ENCODE measurements at places on chromosomes 1 and 21. TPM values are rescaled to one million over a fixed set of nuclear protein-coding genes. Genes with fewer than 3 reads are reported as not detected.

GRCh38 chr1:215845234-215845891, 278.3 kb downstream of the KCTD3 start:
- H3K27ac ChIP-seq = no peak overlapping the region
- no peaks in the 10 kb centered on the region for H3K27me3 ChIP-seq
- DNase-seq = no peak
- no peak overlapping the region for H3K4me3 ChIP-seq

GRCh38 chr1:35899941-35900340, 16.9 kb downstream of the AGO1 start:
- H3K4me1 ChIP-seq = no peaks in the 10 kb centered on the region
- no peak for DNase-seq
- H3K4me3 ChIP-seq = no peak overlapping the region
- peaks cover 47% of the 10 kb centered on the region for H3K36me3 ChIP-seq
- H3K27me3 ChIP-seq = no peaks in the 10 kb centered on the region

- no peaks in the 10 kb centered on the region for H3K27me3 ChIP-seq
- H3K4me3 ChIP-seq = no peak overlapping the region
- no peaks in the 10 kb centered on the region for H3K36me3 ChIP-seq
- H3K27ac ChIP-seq = peak overlapping the region; percentile 100
Observed at GRCh38 chr1:121516234-121516967, 331.6 kb downstream of the SRGAP2C start.

DNA sequence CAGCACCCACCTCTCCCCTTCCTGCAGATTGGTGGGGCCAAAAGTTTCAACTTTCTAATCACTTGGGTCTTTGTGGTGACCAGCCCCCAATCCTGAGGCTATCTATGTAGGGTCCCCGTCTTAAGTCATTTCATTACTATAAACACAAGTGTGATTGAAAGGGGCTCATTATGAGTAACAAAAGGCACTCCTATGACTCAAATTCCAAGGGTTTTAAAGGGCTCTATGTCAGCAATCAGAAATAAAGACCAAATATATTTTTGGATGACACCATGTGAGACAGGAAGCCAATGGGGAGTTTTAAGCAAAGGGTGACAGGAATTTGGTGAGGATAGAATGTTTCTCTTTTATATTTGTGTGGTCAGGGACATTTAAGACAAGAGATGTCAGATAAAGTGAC, 6.2 kb downstream of the ERO1B start:
- peaks cover under 1% of the 10 kb centered on the region for H3K4me1 ChIP-seq
- H3K27ac ChIP-seq = no peak overlapping the region
- H3K36me3 ChIP-seq = no peaks in the 10 kb centered on the region
- no peak overlapping the region for H3K4me3 ChIP-seq

DNA sequence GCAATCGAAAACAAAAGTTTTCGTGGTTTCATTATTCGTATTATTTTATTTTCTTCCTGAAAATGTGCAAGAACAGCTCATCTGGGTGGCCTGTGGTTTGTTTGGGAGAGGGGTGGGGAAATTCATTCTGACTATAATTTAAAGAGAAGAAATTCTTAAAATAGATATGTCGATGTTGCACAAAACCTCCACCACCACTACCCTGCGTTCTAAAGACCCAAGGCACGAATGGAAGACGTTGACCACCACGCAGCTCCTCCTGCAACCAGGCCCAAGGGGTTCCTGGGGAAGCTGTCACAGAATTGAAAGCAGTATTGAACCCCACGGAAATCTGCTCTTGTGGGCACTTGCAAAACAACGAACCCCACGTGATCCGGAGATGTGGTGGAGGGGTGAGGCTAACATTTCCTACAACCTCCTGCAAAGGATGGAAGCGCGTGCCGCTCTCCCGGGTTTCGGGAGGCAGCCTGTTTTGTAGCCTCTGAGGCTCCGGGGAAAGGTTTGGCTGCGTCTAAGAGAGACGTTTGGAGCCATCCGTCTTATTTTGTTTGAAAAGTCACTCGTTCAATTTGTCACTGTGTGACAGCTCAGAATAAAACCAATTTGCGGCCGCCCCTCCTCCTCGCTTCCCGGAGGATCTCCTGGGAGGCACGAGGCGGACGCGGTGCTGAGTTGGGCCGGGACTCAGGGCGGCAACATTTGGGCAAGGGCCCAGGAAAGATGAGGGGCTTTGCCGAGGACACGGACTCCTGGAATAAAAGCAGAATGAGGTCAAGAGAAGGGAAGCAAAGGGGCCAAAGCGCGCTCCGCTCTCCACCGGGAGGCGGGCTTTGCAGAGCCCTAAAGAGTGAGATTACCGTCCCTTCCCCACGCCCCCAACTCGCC, 810 bp upstream of the HLX start:
- H3K27ac ChIP-seq = no peak overlapping the region
- DNase-seq = no peak
- H3K4me3 ChIP-seq = no peak overlapping the region

The SRGAP2C gene
- total RNA-seq = 26.2 TPM

DNA sequence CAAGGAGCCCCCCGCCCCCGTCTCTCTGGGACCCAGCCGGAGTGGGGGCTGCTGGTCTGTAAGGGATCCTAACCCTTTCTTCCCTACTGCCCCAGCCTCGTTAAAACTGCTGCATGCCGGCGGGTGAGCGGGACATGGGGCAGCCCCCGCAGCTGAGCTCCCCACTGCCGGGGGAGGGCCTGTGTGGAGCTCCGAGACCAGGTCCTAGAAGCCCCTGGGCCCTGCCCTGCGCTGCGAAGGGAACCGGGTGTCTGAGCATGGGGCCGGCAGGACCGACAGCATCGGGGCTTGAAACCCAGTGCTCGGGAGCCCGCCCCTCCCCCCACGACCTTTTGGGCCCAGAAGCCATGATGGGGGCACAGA, 9.2 kb upstream of the COL6A1 start:
- no peaks in the 10 kb centered on the region for H3K27me3 ChIP-seq
- DNase-seq = no peak
- no peaks in the 10 kb centered on the region for H3K36me3 ChIP-seq
- no peak overlapping the region for H3K4me3 ChIP-seq

The IGSF5 gene
- not detected for total RNA-seq

- H3K4me3 ChIP-seq = no peak overlapping the region
- no peaks in the 10 kb centered on the region for H3K36me3 ChIP-seq
- H3K27ac ChIP-seq = no peak overlapping the region
- DNase-seq = no peak
Observed at GRCh38 chr21:43924421-43925095, 59.5 kb downstream of the AGPAT3 start.

GRCh38 chr1:217856342-217857034, 225.3 kb downstream of the SPATA17 start:
- no peak for DNase-seq
- H3K36me3 ChIP-seq = no peaks in the 10 kb centered on the region
- H3K27me3 ChIP-seq = no peaks in the 10 kb centered on the region
- H3K4me3 ChIP-seq = no peak overlapping the region
- no peaks in the 10 kb centered on the region for H3K4me1 ChIP-seq
- H3K27ac ChIP-seq = no peak overlapping the region

The DEPDC1 gene
- total RNA-seq = 36.6 TPM

DNA sequence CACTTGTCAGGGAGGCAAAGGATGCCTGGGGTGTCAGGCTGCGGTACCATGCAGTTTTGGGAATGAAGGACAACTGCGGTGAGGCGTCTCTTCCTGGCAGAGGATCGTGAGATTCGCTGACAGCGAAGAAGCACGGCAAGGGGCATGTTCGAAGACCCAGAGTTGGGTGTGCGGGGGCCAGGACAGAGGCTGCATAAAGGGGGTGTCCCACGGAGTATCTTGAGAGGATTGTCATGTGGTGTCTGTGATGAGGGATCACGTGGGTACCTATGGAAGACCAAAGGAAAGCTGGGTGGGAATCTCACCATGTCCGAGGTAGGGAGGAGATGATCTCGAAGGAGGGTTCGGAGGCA, 372 bp downstream of the SLC25A44 start:
- no peak for DNase-seq
- H3K4me1 ChIP-seq = peaks cover 27% of the 10 kb centered on the region
- H3K27ac ChIP-seq = no peak overlapping the region
- peaks cover 8% of the 10 kb centered on the region for H3K36me3 ChIP-seq
- H3K4me3 ChIP-seq = peak overlapping the region; percentile 93
- no peaks in the 10 kb centered on the region for H3K27me3 ChIP-seq

GRCh38 chr1:116153692-116154031, 42.5 kb downstream of the MAB21L3 start:
- no peak for DNase-seq
- no peaks in the 10 kb centered on the region for H3K36me3 ChIP-seq
- no peaks in the 10 kb centered on the region for H3K27me3 ChIP-seq

DNA sequence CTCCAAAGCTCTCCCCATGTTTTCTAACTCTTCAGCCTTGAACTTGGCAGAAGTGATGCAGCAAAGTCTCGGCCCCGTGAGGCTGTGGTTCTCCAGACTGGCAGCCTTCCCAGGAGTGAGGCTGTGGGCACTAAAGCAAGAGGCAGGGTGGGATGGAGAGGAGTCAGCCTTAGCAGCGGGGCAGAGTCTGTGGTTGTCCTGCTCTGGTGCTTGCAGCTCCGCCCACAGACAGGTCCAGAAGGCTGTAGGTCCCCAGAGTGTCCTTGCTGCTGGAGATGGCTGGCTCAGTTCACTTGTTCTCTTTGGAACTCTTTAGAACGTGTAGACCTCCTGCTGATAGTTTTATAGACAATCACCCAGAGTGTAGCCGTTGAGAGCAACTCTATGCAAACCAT, 142.6 kb downstream of the AJAP1 start:
- H3K36me3 ChIP-seq = no peaks in the 10 kb centered on the region
- peak overlapping the region; percentile 40 for H3K4me3 ChIP-seq
- peak overlapping the region; percentile 87 for H3K27ac ChIP-seq

DNA sequence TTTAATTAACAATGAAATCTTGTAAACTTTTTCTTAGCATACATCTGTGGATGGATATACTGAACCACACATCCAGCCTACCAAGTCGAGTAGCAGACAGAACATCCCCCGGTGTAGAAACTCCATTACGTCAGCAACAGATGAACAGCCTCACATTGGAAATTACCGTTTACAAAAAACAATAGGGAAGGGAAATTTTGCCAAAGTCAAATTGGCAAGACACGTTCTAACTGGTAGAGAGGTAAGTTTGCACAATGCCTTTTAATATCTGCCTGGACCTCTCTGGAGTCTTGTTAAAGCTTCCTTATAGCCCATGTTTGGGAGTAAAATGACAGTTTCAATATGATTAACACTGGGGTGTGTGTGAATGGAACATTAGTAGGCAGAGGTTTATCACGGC, 51.4 kb downstream of the MARK1 start:
- no peak overlapping the region for H3K4me3 ChIP-seq
- no peaks in the 10 kb centered on the region for H3K4me1 ChIP-seq
- no peaks in the 10 kb centered on the region for H3K27me3 ChIP-seq
- no peak for DNase-seq
- no peaks in the 10 kb centered on the region for H3K36me3 ChIP-seq
- H3K27ac ChIP-seq = no peak overlapping the region

DNA sequence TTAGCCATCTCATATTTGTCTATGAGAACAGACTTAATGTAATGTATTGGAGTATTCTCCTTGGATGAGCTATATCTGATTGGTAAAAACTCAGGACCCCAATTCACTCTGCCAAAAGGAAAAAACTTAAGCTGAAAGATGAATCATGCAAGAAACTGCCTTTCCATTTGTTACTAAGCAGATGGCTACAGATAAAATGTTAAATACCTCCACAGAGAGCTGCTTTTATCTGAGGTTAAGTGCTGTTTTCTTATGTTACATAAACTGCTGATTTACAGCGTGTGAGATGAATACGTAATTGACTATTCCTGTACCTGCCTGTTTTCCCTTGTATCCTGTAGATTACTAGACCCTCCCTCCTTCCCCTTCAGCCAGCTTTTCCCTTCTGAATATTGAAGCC, 49.3 kb downstream of the CLCA4 start:
- H3K36me3 ChIP-seq = no peaks in the 10 kb centered on the region
- H3K4me3 ChIP-seq = no peak overlapping the region
- no peaks in the 10 kb centered on the region for H3K4me1 ChIP-seq
- no peaks in the 10 kb centered on the region for H3K27me3 ChIP-seq
- H3K27ac ChIP-seq = no peak overlapping the region
- DNase-seq = no peak

The NR1I3 gene
- not detected for total RNA-seq

DNA sequence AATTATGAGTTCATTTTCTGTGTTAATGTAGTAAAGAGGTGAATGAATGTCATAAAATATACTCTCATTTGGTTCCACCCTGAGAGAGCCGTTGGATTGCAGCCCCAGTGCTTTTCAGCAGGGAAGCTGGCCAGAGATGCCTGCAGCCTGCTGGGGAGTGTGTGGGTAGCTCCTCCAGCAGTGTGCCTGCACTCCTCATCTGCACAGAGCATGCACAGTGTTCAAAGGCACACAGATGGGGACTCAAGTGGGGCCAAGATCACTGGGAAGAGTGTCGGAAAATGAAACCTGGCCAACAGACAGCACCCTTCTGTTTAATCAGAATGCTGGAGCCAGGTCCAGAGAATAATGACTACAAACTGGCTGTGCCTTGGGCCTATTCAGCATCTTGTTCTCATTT, 206.8 kb downstream of the ST6GALNAC3 start:
- H3K4me3 ChIP-seq = no peak overlapping the region
- H3K27me3 ChIP-seq = no peaks in the 10 kb centered on the region
- no peaks in the 10 kb centered on the region for H3K36me3 ChIP-seq
- peak; percentile 49 for DNase-seq
- H3K4me1 ChIP-seq = peaks cover 60% of the 10 kb centered on the region
- H3K27ac ChIP-seq = peak overlapping the region; percentile 32

DNA sequence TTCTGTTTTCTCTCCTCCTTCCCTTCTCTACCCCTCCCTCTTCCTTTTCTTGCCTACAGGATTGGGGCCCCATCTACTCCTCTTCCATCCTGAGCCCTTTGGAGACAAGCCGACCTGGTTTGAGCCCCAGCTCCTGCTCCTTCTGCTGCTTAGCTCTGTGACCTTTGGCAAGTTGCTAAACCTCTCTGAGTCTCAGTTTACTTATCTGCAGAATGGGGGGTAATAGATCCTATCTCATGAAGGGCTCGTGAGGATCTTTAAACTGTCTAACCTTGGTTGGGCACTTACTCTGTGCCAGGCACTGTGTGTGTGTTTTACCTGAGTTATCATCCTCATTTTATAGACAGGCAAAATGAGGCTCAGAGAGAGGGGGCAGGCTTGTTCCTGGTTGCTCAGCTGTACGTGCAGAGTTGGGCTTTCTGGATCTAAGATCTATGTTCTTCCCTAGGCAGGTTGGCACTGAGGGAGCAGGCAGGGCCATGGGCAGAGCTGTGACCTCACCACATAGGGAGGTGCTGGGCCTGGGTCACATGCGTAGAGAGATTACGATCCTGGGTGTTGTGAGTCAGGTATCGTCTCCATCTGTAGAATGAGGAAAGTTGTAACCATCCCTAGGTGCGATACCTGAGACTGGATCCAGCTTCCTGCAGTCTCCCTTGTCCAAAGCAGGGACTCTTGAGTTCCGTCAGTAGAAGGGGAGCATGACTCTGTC, 58.5 kb downstream of the FOXO6 start:
- H3K27ac ChIP-seq = no peak overlapping the region
- DNase-seq = no peak
- H3K4me3 ChIP-seq = no peak overlapping the region
- H3K4me1 ChIP-seq = peaks cover 22% of the 10 kb centered on the region
- H3K27me3 ChIP-seq = no peaks in the 10 kb centered on the region
- H3K36me3 ChIP-seq = no peaks in the 10 kb centered on the region

GRCh38 chr1:232925421-232926220, 24.8 kb upstream of the NTPCR start:
- no peak overlapping the region for H3K4me3 ChIP-seq
- no peak overlapping the region for H3K27ac ChIP-seq
- no peaks in the 10 kb centered on the region for H3K27me3 ChIP-seq
- no peak for DNase-seq
- H3K4me1 ChIP-seq = no peaks in the 10 kb centered on the region

- no peaks in the 10 kb centered on the region for H3K27me3 ChIP-seq
- DNase-seq = no peak
- H3K27ac ChIP-seq = no peak overlapping the region
- H3K4me3 ChIP-seq = no peak overlapping the region
- no peaks in the 10 kb centered on the region for H3K4me1 ChIP-seq
Observed at GRCh38 chr1:197374428-197374827, 106.4 kb downstream of the CRB1 start.

The IL20 gene
- total RNA-seq = not detected

All from Karpas-422 (cell line).